ENCODE measurements at places on chromosomes 11 and 22.

- no peak for DNase-seq
These were observed 4.8 kb upstream of the EHF start for GRCh38 chr11:34616086-34616485.

- no peak for DNase-seq
These were observed 111.0 kb upstream of the APOA1 start for GRCh38 chr11:116948391-116948790.

- DNase-seq = peak; percentile 56
These were observed 256.2 kb upstream of the LUZP2 start for GRCh38 chr11:24240496-24241175.

DNA sequence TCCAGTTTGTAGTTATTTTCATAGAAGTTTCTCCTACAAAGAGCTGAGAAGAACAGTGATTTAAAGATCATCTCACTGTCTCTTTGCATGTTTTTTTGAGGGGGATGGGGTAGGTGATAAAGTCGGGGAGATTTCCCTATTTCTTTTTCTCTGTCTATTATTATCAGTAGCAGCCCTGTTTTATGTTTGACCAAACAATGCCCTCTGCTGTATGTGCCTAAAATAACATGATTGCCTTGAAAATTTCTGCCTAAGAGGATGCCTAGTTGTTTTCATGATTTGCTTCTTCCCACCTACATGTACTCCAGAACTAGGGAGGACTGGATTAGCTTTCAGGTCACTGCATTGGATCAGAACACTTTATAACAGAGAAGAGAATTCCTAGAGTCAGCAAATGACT, 1330.2 kb downstream of the LRRC4C start:
- DNase-seq = peak; percentile 3

DNA sequence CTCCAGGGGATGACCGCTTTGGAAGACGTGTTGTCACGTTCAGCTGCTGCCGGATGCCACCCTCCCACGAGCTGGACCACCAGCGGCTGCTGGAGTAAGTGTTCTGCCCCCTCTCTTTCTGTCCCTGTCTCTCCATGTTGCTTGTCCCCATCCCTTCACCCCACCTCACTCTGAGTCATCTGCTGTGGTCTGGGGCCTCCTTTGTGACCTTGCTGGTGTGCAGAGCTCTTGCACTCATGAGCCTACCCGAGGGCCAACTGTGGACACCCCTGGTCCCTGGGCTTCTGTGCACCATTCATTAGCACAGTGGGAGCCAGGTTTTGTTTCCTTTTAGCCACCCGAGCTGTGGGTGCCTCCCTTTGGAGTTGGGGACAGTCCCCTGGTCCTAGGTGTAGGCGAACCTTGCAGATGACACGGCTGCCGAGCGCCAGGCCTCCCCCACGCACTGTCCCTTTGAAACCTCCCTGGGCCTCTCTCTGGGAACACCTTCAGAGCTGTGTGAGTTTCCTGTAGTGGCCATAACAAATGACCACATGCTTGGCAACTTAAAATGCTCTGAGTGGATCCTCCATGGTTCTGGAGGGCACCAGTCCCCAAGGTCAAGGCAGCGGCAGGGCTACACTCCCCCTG, 49.8 kb downstream of the ARHGAP8 start:
- no peak for DNase-seq

DNA sequence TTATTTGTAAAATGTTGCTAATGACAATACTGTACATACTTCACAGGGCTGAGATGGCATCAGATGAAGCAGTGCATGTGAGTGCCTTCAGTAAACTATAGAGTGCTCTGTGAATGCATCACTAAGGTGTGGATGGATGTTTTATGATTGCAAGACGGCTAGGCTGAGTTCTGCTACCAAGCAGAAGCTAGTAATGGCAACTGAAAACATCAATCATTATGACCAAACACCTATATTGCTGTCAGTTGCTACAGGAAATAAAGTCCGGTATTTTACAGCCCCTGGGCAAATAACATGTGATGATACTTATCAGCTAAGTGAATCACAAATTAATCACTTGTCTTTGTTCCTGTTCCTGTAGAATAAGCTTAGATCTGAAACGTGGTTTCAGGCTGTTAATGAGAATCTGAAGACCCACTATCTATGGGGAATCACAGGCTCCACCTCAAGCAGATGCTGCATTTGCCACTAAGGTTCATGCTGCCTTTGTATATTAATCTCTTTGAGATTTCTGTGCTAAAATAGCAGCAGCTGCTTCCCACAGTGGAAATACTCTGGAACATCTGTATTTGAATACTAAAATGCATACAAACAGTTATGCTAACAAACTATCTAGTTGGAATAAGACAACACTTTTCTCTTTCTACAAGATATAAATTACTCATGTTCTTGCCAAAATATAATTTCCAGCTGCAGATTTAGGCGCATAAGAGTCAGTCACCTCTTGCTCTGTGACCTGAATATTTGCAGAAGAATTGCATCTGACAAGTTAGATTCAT, 254.0 kb upstream of the PITPNB start:
- DNase-seq = no peak

GRCh38 chr11:68221406-68221805, 8.3 kb upstream of the KMT5B start:
- DNase-seq = no peak
